H4 (cell line): ENCODE measurements at places on chromosomes 2 and 18.

DNA sequence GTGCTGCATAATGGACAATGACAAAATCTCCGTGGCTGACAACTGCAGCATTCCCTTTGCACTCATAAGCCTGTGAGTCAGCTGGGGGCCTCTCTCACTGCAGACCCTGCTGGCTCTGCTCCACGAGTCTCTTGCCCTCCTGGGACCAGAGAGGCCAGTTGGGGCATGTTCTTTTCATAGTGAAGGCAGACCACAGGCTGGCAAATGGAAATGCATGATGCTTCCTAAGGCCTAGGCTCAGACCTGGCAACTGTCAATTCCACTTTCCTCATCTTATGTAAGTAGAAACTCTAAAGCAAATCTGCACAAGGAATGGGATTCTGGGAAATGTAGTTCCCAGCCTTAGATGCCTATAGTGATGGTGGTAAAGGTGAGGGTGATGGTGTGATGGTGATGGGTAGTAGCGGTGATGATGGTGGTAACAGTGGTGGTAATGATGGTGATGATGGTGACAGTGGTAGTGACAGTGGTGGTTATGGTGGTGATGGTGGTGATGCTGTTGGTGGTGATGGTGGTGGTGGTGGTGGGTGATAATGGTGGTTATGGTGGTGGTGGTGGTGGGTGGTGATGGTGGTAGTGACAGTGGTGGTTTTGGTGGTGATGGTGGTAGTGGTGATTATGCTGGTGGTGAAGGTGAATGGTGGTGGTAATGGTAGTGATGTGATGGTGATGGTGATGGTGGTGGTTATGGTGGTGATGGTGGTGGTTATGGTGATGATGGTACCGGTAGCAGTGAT lies 185.8 kb upstream of the ARL4C start:
- no peak for DNase-seq

GRCh38 chr18:23861805-23862470 lies 152.6 kb upstream of the TTC39C start:
- DNase-seq, result peak; percentile 86

DNA sequence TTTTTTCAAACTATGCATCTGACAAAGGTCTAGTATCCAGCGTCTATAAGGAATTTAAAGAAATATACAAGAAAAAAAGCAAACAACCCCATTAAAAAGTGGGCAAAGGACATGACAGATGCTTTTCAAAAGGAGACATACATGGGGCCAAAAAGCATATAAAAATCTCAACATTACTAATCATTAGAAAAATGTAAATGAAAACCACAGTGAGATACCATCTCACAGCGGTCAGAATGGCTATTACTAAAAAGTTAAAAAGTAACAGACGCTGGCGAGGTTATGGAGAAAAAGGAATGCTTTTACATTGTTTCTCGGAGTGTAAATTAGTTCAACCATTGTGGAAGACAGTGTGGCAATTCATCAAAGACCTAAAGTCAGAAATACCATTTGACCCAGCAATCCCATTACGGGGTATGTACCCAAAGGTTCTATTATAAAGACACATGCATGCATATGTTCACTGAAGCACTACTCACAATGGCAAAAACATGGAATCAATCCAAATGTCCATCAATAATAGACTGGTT lies 643.1 kb upstream of the LRRTM1 start:
- DNase-seq, result no peak

DNA sequence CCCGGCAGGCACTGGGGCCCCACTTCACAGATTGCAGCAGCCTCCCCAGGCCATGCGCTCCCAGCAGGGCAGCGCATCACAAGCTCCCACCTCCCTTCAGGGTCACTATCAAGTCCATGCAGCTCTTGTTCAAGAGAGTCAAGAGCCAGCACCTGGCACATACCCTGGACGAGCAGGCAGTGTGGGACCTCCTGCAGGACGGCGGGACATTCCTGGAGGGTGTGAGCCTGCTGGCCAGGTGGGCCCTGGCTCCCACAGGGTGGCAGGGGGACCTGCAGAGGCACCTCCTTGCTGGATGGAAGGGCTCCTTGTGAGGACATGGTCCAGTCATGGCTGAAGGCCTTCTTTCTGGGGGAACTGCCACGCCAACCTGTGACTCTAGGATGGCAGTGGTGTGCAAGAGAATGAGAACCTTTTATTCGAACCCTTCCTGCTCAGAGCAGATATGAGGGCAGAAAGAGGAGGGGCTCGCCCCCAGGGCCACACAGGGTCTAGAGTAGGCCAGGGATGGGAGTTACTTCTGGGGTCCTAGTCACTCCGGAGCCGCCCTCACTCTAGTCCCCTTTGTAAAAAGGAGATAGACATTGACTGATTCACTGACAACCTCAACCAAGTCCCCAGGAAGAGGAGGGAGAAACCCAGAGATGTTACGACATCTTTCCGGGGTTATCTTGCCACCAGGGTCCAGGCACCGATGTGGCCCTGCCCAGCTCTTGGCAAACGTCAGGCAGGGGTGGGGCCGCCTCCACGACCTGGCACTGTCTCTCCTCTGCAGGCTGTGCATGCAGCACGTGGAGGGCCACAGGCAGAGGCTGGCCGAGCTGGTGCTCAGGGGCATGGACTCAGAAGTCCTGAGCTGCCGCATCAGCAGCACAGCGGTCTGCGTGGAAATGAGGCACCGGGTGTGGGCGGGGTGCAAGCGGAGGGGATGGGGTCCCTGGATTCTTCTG lies 31.3 kb downstream of the HJURP start:
- no peak for DNase-seq

- no peak for DNase-seq
Observed at GRCh38 chr2:9950521-9951271, 797 bp upstream of the GRHL1 start.

- no peak for DNase-seq
Observed at GRCh38 chr2:227317834-227318233, 7.2 kb upstream of the MFF start.

- DNase-seq, result no peak
Observed at GRCh38 chr2:230267556-230267955, 42.0 kb downstream of the SP140 start.

- no peak for DNase-seq
Observed at GRCh38 chr2:109300582-109300981, 171.6 kb downstream of the SH3RF3 start.

DNA sequence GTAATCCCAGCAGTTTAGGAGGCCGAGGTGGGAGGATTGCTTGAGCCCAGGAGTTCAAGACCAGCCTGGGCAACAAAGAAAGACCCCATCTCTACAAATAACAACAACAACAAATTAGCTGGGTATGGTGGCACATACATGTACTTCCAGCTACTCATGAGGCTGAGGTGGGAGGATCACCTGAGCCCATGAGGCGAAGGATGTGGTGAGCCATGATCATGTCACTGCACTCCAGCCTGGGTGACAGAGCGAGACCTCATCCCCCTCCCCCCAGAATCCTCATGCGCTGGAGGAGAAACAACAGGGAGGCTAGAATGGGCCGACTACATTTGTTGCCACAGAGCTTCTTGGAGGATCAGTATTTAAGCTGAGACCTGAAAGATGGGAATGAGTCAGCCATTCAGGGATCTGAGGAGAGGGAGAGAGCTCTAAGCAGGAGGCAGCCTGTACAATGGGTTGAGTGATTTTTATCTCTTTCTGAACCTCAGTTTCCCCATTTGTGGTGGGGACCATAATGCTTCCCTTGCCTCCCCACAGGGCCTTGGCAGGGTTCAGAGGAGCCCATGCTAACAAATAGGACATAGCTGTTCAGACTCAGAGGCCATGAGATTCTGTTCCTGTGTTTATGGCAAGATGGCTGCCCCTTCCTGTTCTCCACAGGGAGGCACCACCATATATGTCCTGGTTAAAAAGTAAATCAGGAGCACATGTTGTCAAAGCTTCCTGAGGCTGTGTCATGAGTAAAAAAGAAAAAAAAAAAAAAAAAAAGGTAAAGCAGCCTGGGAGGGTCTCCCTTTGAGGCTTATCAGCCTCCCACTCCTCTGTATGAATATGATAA lies 131.4 kb upstream of the HAAO start:
- DNase-seq, result no peak

GRCh38 chr2:101223814-101224231 lies 28.9 kb upstream of the CNOT11 start:
- peak; percentile 88 for DNase-seq

GRCh38 chr2:148096012-148096411 lies 75.1 kb downstream of the MBD5 start:
- no peak for DNase-seq

DNA sequence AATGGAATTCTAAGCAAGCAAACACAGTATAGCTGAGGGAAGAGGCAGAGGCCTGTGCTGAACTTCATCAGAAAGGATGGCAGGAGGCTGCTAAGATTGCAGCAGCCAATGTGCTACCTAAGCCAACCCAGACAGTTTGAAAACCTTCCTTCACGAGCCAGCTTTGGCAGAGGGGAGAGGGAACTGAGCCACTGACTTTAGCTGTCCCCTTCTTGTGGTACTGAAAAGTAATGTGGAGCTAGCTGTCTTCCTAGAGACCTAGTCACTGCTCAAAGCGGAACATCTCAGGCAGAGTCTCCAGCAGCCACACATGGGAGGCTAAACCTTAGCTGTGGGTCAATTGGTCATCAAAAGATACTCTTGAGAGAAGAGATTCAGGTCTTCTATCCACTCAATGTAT lies 419.0 kb downstream of the FBXO15 start:
- no peak for DNase-seq

DNA sequence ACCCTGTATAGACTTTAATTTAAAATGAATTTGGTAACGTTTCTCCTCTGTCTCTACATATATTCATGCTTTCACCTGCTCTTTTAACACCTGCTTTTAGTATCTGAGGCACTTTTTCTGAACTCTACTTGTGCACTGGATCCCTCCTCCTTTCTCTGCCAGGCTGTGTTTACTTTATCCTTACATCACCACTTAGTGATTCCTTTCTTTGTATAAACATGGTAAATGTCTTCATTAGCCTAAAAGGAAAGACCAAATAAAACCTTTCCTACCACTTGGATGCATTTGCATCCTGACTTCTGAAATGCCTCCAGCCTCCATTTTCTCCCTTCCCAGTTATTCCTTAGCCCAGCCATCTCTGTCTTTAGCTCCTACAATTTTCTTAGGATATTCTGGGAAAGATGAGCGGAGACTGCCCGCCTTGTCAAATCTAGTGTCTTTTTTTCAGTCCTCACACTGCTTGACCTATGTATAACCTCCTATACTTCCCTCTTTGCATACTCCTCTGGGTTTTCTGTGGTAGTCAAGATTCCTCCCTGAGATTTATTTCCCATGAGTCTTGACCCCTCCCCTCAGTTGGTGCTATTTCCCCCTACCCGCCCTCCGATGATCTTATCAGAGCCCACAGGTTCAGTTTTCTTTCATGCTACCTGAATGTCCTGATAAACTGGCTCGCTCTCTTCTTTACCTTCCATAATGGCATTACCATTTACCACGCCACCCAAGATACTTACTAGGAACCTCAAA lies 44.8 kb downstream of the REL start:
- DNase-seq, result peak; percentile 67

DNA sequence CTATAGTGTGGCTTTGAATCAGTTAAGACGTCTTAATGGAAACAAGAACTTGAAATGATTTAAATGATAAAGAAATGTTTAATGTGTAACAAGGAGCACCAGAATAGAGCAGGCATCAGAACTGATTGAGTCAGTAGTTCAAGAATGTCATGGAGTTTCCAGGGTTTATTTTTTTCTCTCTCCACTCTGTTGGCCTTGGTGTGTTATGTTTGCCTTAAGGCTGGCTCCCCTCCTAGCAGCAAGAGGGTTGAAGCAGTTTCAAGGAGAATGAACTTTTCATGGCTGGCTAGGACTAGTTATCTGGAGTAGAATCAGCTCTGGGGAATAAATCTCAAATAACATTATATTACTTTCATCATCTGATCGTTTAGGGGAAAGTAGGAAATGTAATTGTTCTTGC lies 13.4 kb upstream of the GLS start:
- DNase-seq, result no peak

- DNase-seq, result no peak
Observed at GRCh38 chr2:62151306-62151638, 44.6 kb upstream of the B3GNT2 start.

DNA sequence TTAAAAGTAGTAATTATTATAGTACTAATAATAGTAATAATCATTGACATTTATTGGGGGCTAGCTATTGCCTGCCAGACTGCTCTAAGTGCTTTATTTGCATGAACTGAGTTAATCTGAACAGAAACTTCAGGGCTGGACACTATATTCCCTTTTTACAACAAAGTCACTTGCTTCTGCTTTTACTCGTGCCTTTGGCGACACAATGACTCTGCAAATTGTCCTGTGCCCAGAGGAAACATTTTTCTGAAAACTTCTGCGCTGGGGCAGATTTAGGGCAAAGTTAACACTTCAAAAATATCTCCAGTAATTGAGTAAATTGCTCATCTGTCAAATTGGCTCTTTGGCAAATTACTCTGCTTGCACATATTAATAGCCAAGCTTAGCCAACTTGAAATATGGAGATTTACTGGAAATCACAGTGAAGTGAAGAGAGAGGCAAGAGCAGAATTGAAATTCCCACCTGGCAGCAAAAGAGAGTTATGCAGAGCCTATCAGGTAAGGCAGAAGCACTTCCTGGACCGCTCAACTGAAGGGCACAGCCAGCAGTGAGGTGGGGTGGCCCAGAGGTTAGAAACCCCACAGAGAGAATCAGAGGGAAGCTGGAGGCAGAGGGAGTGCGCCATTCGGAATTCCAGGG lies 36.3 kb downstream of the BMP10 start:
- DNase-seq, result no peak

DNA sequence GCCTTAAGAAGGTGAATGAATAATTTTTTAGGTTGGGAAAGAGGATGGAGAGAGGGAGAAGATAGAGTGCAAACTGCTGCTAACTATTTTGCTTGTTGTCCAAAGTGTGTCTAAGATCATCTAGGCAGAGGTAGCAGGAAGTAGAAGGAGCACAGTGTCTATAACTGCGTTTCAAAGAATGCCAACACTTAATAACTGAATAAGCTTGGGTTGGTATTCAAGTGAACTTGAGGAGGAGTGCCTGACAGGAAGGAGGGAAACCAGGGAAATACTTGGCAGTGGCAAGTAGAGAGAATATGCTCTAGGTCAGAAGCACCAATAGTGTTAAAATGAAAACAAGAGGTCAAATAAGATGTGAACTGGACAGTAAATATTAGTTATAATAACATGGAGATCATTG lies 155.9 kb downstream of the DPP10 start:
- no peak for DNase-seq

DNA sequence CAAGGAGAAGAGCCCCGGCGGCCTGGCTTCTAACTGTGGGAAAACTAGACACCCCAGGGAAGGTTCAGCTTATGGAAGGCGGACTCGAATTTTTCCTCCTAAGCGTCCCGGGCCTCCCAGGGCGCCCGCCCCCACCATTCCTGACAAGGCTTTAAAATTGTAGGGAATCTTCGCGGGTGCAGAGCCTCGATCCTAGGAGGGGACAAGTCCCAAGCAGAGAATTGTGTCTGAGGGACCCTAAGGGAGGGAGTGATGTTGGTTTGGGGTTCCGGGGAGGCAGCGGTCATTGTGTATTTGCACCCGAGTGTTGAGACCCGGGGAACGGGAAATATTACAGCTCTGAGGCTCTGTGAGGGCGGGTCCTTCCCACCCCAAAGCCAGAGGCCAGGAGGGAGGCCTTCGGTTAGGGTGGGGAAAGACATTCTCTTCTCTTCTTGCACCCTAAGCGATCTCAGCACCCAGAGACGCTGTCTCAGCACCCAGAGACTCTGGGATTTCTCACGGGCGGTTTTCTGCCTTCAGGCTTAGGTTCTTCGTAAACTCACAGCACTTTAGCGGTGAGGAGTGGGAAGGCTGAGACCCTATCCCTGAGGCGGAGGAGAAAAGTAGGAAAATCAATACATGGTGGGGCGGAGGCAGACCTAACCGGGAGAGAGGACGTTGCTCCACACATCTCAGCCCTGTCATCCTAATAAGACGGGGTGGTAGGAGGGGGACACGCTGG lies 7.6 kb downstream of the OSR1 start:
- no peak for DNase-seq

- DNase-seq, result no peak
Observed at GRCh38 chr2:200845194-200845593, 19.3 kb downstream of the CLK1 start.
